ENCODE measurements at places on chromosomes 3 and 15. TPM values are rescaled to one million over a fixed set of nuclear protein-coding genes. Genes with fewer than 3 reads are reported as not detected.

DNA sequence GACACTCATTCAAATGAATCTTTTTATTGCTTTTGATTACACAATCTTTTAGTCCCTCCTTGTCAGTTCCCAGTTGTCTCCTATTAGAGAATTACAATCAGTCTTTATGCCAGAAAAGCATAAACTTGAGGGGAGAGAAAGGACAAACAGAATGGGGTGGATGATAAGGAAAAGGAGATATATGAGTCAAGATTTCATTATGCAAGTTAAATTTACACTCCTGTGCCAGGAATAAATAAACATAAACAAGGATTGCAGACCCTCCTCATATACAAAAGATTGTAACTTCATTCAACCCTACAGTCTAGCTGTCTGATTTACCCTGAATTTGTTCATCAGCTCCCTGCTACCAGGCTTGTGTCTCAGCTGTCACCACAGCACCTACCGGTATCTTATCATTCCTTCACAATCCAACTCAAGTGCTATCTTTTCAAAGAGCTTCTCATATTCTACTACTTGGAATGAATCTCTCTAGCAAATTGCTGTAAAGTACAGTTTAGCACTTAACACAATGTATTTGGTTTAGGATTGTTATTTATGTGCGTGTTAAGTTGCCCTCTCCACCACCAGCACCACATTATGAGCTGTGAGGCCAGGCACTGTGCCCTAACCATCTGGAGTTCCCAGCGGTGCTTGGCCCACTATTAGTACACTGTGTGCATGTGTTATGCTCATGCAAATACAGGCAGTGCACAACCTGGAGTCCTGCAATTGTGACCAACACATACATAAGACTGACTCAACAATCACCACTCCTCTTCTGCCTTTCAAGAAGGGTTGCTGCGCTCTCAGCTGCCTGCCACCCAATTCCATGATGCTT is 504.1 kb downstream of the TBL1XR1 start:
- no peak for DNase-seq

DNA sequence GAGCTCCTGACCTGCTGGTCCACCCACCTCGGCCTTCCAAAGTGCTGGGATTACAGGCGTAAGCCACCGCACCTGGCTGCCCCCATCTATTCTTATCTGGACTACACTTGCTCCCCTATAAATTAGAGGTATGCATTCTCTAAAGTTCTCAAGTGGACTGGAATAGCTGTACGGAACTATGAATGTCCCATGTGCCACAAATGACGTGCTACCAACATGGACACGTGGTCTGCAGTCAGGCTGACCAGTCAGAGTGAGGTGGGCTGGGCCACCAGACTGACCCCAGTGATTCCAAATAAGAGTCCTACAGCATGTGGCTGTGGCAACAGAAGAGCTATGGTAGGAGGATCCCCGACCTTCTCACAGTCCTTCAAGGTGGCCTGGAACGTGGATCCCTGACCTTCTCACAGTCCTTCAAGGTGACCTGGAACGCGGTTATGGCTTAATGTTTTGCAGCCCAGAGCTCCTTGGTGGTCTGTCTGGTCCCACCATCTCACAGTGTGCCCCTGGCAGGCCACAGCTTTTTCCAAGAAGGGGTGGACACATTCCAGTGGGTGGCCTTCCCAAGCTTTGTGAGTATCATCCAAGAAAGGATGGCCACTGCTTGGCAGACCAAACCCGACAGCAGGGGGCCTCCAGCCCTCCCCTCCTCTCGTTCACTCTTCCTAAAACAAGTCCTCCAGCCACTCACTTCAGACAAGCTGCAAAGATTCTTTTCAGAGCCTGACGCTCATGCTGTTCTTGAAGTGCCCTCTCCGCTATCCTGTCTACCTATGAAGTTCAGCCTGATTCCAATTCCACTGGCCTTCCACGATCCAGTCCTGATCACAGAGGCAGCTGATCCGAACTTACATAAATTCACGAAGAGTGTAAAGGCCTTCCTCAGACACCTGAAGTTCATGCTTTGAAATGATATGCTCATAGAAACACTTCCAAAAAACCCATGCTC is 4.4 kb downstream of the ADAMTS17 start:
- no peak for DNase-seq

- DNase-seq, result no peak
Measured at GRCh38 chr3:30448450-30449289, 157.7 kb upstream of the TGFBR2 start.

DNA sequence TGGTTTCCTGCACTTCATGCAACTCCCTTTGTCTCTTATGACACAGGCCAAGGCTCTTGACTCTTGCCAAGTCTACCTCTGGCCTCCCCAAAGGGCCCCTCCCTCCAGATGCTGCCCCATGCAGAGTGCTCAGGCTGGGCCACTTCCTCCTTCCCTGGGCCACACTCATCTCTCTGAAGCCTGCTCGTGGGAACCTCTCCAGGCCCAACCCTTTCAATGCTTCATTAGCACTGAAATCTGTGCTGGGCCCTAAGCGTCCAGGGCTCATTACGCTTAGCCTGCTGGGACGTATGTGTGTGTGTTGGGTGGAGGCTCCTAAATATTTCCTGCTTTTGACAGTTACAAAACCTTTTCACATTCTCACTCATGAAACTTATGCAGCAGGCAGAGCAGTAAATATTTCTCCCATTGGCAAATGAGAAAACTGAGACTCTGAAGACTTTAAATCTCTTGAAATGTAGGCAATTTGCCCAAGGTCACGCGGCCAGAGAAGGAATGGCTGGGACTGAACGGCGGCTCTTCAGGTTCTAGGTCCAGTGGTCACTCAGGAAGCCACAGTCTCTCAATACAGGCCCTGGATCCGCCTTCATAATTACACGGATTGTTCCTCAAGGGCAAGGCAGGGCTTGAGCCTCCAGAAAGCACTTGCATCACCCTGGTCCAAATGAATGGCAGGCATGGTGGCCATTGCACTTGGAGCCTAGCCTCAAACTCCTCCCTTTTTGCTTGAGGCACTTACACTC is 241.7 kb upstream of the HES1 start:
- DNase-seq, result no peak

GRCh38 chr15:52783191-52783829 is 6.8 kb downstream of the ONECUT1 start:
- peak; percentile 68 for DNase-seq

Gene DUOX1
- 3.3 TPM for total RNA-seq

- DNase-seq, result no peak
Measured at GRCh38 chr3:149327156-149327555, 6.3 kb downstream of the TM4SF18 start.

GRCh38 chr15:59276225-59277178 is 69.9 kb downstream of the LDHAL6B start:
- peak; percentile 74 for DNase-seq

Gene CYP11A1
- total RNA-seq, result 0.80 TPM

- DNase-seq, result no peak
Measured at GRCh38 chr15:63276342-63277037, 915 bp upstream of the APH1B start.

DNA sequence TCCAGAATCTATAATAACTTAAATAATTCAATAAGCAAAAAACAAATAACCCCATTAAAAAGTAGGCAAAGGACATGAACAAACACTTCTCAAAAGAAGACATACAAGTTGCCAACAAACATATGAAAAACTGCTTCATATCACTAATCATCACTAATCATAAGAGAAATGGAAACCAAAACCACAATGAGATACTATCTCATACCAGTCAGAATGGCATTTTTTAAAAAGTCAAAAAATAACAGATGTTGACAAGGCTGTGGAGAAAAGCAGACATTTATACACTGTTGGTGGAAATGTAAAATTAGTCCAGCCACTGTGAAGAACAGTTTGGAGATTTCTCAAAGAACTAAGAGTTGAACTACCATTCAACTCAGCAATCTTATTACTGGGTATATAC is 19.5 kb upstream of the ZMAT3 start:
- no peak for DNase-seq

- no peak for DNase-seq
Measured at GRCh38 chr3:105883798-105884377, 15.1 kb upstream of the CBLB start.

Gene SUCNR1
- total RNA-seq, result 0.80 TPM

Gene TGM4
- not detected for total RNA-seq

- DNase-seq, result peak; percentile 60
Measured at GRCh38 chr3:184230081-184230602, 757 bp downstream of the VWA5B2 start.

DNA sequence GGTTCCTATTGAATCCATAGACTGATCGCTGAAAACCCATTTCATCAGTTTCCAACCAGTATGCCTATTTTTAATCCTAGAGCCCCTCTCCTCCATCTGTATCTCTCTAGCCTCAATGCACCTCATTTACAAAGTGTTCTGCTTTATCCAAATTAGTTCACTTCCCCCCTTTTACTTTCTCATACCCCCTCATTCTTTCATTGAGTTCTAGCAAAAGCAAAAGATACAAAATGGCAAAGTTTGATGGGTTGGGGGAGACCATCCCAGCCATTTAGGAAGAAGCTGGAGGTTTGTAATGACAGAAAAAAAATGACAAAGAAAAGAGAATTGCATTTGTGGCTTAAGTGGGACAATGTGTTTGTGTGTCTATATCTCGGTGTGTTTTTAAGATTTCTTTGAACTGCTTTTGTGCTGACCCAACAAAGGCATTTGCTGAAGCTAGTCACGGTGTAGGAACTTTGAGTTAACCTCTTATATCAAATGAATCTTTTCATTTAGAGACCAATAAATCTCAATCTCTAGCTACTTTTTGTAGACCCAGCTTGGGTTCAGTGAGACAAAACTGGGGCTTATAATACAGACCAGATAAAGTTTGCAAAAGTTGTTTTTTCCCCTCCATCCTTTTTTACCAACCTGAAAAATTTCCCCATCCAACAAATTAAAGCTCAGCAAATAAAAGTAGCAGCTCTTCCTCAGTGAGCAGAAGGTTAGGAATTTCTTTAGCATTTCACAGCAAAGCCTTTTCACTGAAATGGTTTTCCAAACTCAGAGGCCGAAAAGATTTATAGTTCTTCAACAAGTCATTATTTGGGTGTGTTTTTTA is 18.7 kb downstream of the NR2F2 start:
- DNase-seq, result no peak

DNA sequence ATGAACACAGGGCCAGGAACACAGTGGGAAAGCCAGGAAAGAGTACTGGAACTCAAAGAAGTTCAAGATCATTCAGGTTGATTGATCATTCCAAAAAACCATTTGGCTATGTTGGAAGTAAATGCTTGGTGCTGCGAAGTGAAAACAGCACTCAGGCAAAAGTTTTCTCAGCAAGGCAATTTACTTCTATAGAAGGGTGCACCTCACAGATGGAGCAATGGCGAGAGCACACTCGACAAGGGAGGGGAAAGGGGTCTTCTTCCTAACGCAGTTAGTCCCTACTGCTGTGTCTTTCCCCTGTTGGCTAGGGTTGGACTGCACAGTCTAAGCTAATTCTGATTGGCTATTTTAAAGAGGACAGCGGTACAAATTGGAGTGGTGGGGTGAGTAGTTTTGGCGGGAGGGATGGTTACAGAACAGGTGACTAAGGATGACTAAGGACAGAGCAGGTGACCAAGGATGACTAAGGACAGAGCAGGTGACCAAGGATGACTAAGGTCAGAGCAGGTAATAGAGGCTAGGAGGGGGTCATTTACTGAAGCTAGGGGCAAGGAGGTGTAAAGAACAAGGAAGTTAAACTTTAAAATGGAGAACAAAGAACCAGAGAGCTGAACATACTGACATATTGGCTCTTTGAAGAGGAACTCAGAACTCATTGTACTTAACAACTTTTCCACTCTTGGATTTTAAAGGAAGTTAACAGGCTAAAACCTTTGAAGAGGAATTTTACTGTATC is 43.3 kb downstream of the HOMER2 start:
- no peak for DNase-seq

GRCh38 chr15:77846986-77847385 is 214.3 kb upstream of the LINGO1 start:
- DNase-seq, result no peak

- DNase-seq, result peak; percentile 74
Measured at GRCh38 chr3:48157950-48158376, 30.3 kb downstream of the CDC25A start.

DNA sequence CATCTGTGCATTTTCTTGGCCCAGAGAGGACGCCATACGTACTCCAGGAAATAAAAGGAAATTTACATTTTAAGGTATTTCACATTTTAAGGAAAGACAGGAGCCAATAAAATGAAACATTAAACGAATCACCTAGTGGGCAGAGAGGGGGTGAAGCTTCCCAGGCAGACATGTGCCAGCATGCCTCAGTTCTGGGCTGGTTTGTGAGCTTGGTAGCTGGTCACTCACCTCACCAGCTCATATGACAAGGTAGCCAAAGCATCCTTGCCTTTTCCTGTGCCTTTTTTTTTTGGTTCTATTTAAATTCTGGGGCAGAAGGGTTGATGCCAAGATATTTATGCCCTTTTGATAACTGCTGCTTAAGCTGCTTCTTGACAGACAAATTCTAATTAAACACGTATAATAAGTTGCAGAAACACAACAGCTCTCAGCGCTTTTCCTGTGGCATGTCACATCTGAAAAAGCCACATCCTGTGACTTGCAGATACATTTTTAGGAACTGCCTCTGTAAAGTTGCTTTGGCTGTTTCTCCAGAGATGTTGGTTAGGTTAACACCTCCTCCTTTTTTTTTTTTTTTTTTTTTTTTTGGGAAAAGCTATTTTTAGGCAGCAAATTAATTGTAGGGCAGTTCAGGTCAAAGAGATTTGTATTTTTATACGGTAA is 218.6 kb downstream of the PDCD6IP start:
- no peak for DNase-seq

Gene GOLGA8N
- total RNA-seq, result 3.2 TPM

Gene C15orf62
- 0.43 TPM for total RNA-seq

DNA sequence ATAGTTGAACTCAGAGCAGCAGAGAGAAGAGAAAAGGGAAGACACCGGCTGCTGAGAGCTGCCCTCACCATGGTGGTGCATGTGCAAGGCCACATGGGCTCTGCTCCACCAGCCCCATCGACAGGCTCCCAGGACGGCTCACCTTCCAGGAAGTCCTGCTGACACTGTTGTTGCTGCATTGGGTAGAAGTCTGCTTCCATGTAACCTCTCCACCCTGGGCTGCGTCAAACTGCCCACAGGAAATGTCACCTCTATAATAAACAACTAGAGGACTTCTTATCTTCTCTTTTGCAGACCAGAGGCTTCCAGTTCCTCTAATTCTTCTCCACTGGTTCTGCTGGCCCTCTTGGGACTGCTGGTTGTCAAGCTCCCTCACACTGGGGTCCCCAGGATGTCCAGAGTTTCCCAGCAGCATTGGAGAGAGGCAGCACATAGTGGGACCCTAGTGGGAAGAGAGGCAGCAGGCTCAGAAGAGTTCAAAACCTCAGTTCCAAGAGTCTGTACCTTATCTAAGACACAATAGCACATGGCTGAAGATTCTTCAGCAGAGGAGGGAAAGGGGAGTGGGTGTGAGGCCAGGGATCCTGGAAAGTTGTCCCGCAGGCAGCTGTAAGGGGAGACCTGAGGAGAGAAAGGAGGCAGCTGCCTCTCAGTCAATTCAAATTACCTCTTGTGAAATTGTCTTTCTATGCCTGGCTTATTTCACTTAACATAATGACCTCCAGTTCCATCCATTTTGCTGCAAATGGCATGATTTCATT is 5.8 kb upstream of the CCR3 start:
- DNase-seq, result no peak

- DNase-seq, result no peak
Measured at GRCh38 chr15:73854265-73854664, 19.1 kb upstream of the TBC1D21 start.

Gene IMP3
- 142 TPM for total RNA-seq

- no peak for DNase-seq
Measured at GRCh38 chr3:167372138-167372537, 8.0 kb downstream of the ZBBX start.

- DNase-seq, result no peak
Measured at GRCh38 chr15:63982381-63982854, 63.9 kb downstream of the DAPK2 start.

Gene FGD5
- 2.6 TPM for total RNA-seq
